ENCODE measurements at places on chromosomes 5 and 9. TPM values are rescaled to one million over a fixed set of nuclear protein-coding genes. Genes with fewer than 3 reads are reported as not detected.

Gene KIF24
- total RNA-seq, result 1.1 TPM

Gene NTRK2
- total RNA-seq, result under 0.01 TPM

DNA sequence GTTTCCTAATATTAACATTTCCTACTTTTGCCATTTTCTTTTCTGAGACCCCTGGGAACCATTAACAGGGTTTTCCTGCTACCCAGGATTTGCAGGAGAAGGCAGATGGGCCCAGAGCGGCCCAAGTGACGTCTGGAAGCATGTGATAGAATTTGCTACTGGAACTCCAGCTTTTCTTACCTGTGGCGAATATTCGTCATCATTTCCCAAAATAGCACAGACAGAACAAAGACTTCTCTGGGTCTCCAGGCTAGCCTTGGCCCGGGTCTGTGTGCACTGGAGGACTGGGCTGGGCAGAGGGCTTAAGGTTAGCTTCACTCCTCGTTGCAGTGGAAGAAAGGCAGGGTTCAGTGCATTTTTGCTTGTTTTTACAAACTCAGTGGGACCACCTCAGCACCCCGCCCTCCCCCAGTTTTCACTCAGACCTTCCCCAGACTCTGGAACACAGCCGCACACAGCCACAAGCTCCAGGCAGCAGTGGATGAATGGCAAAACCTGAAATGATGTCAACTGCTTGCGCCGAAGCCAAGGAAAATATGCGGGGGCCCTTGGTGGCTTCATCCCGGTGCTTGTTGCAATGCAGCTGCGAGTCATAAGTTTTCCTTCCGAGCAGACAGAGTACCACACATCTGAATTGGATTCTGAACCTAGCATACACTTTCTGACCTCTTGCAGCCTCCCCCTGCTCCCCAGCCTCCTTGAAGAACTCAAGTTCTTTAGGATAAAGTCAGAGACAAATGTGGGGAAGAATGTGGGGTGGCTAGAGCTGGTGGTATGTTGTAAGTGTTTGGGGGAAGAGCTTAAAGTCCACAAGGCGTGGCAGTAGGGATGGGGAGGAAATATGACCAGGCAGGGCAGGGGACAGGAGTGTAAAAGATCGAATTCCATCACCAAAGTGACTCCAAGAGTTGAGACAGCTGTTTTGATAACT, 586.0 kb downstream of the CCDC171 start:
- no peak for DNase-seq

- DNase-seq, result no peak
Observed at GRCh38 chr5:117872798-117873368, 1115.5 kb downstream of the DTWD2 start.

GRCh38 chr9:97502222-97502983, 937 bp downstream of the TMOD1 start:
- DNase-seq, result peak; percentile 35

DNA sequence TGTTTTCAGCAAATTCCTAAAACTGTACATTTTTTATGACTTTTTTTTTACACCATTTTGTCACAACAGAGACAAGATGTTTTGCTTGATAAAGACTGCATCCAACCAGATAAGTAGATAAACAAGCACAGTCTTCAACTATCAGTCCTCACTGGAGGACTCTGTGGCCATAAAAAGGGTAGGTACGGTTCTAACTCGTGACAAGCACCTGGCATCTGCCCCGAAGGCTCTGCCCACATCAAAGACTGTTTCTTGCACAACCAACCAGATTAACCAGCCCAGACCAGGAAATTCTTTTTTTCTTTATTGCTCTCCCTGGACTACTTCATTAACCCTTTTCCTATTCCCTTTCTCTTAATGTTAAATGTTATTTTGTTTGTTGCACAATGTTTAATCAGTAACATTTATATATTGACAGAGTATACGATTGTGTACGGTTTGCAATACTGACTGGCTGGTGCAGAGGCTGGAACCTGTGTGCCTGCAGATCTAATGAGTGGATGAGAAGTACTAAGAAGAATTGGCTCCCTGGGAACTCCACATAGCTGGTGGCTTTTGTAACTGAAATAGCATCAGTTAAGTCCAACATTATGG, 74.1 kb downstream of the SERINC5 start:
- DNase-seq, result no peak

DNA sequence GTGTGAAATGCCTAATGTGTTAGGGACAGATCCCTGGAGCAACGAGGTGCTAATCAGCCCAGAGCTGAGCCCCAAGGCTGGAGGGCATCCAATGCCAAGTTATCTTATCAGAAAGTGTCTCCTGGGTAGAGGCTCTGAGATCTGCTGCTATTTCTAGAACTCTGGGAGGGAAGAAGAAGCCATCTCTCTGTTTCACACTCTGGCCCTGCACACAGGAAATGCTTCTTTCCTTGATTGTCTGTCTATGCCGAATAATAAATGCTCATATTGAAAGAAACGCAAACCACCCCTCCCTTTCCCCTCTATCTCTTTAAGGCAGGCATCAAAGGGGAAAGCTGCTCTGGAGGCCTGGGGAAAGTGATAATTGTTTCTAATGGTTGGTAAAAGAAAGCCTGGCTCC, 166.7 kb downstream of the PAPPA start:
- no peak for DNase-seq
